ENCODE measurements at places on chromosomes 16 and 17. TPM values are rescaled to one million over a fixed set of nuclear protein-coding genes. Genes with fewer than 3 reads are reported as not detected.

Gene HOXB9
- not detected for total RNA-seq

Gene CDH5
- total RNA-seq, result not detected

Gene UMOD
- total RNA-seq, result not detected

Gene CACNG1
- not detected for total RNA-seq
